Kasumi-1 (cell line): ENCODE measurements at places on chromosomes 3 and 15.

DNA sequence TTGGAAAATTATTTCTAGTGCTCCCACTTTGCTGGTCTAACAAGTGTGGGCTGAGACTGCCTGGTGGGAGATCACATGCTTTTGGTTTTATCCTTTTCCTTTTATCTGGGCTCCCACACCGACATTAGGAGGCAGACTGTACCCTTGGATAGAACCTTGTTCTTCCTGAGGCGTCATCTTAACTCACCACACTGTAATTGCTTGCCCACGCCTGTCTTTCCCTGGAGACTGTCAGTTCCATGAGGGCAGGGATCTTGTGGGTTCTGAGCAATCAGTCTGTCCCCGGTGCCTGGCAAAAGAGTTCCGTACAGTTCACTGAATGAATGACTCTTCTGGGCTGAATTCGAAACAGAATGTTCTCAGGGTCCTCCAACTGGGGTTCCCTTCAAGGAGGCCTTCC lies 124.6 kb upstream of the ABHD17C start:
- DNase-seq = no peak

- no peak for DNase-seq
Observed at GRCh38 chr3:39094851-39095677, 12.4 kb downstream of the GORASP1 start.

GRCh38 chr3:133890037-133890436 lies 5.6 kb downstream of the RAB6B start:
- peak; percentile 70 for DNase-seq

GRCh38 chr3:52820736-52821135 lies 9.7 kb downstream of the ITIH4 start:
- no peak for DNase-seq

GRCh38 chr15:76668900-76669299 lies 236.2 kb downstream of the SCAPER start:
- no peak for DNase-seq

GRCh38 chr3:25532431-25533162 lies 104.5 kb downstream of the RARB start:
- DNase-seq = no peak

- no peak for DNase-seq
Observed at GRCh38 chr3:14260463-14260862, 81.8 kb downstream of the LSM3 start.

DNA sequence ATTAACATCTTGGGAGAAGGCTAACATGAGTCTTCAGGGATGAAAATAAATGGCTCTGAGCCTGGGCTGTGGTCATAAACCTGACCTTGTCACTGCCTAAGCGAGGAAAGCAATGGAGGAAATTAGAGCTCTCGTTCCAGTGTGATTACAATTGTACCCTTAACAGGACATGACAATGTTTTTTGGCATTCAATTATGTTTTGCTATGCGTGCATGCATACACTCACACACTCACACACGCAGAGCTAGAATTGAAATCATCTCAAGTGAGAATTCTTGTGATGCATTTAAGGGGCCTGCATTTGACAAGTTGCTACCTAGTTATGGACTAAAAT lies 24.1 kb downstream of the ZNF80 start:
- no peak for DNase-seq

DNA sequence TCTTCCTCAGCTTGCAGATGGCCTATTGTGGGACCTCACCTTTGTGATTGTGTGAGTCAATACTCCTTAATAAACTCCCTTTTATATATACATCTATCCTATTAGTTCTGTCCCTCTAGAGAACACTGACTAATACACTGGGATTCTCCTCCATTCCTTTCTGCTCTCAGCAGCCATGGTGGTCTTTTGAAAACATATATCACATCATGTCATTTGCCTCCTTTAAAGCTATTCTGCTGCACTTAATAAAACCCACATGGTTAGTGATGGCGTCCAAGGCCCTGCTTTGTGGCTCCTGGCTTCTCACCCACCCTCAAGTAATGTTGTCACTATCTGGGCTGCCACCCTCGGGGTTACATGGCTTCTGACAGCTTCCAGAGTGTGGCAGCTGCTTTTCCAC lies 169.5 kb downstream of the CADPS start:
- DNase-seq = no peak

GRCh38 chr3:159798951-159799350 lies 189.7 kb upstream of the IL12A start:
- DNase-seq = no peak

DNA sequence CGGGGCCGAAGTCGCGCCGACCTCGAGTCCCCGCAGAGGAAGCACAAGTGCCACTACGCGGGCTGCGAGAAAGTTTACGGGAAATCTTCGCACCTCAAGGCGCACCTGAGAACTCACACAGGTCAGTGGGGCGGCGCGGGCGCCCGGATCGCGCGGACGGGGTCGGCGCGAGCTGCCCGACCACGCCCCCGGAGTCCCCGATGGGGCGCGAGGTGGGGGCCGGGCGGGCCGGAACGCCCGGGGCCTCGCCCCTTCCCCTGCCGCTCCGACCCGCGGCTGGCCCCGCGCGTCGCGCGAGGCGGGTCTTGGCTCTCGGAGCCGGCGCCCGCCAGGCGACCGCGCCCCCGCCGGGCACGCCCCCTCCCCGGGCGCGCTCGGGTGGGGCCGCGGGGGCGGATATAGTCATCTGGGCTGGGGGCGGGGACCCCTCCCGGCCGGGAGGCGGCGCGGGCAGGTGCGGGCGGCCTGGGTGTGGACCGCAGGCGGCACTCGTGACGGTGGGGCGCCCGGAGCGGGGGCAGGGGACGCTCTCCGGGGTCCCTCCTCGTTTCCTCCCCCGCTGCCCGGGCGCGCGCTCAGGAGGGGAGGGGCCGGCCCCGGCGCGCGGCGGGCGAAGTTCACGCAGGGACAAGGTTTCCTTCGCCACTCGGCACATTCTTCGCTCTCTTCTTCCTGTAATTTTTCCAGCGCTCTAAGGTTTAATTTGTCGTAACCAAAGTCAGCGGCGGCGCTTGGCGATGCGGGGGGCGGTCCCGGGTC lies 1.2 kb downstream of the KLF13 start:
- DNase-seq = peak; percentile 5

- no peak for DNase-seq
Observed at GRCh38 chr3:20561166-20561565, 375.2 kb upstream of the SGO1 start.

DNA sequence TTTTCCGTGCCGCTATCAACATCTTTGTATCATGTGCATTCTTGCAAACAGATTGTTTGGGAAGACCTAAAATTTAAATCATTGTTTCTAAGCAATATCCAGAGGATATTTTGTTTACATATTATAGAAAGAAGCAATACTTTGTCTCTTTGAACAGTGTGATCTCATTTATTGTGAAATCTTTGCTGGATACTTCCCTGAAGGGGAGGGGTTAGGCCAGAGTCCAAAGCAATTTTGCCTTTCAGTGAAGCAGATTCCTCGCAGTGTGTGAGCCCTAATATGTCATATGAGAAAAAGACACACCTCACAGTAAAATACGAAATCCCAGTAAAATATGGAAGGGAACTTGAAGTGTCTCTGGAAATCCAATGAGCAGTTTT lies 158.7 kb upstream of the SLCO3A1 start:
- no peak for DNase-seq

DNA sequence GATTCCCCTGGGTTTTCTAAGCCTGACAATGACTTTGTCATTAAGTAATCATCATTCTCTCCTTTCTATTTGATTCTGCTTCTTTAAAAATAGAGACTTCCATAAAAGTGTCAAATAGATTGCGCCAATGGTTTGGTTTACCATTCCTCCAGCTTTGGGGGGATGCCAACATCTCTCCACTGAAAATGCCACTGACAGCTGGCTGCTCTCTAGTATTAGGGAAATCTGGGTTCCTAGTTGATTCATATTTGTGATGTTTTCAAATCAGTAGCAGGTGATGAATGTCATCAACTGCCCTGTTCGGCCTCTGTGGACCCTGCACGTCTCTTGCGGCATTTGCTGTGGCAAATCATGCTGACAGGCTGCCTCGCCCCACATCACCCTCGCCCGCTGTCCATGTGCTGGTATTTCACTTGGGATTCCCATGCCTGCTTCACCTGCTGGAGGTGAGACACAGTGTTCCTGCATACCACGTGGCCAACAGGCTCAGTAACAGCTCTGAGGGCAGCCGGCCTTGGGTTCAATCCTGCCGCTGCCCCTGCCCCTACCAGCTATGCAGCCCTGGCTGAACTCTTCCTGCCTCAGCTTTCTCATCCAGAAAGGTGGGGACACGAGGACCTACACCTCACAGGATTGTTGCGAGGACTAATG lies 28.1 kb downstream of the ZXDC start:
- no peak for DNase-seq

DNA sequence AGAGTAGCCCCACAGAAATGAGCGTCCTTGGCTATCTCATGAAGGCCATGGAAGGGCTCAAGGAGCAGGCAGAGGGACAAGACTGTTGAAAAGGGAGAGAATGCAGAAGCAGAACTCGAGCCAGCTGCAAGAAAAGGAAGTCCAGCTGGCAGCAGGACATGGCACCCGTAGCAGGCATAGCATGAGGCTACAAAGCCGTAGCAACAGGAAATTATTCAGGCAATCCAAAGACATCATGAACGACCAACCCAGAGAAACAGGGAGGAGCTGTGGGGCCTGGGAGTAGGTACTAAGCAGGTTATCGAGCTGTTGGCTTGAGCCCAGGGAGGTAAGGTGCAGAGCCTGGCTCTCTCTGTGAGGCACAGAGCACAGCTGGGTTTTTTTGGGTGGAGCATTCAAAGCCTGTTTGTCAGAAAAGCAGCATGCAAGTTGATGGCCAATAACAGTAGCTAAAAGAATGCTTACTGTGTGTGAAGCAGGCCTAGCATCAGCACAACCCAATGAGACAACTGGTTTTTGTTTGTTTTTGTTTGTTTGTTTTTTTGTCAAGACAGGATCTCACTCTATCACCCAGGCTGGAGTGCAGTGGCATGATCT lies 144.0 kb upstream of the SMAD3 start:
- DNase-seq = peak; percentile 86

DNA sequence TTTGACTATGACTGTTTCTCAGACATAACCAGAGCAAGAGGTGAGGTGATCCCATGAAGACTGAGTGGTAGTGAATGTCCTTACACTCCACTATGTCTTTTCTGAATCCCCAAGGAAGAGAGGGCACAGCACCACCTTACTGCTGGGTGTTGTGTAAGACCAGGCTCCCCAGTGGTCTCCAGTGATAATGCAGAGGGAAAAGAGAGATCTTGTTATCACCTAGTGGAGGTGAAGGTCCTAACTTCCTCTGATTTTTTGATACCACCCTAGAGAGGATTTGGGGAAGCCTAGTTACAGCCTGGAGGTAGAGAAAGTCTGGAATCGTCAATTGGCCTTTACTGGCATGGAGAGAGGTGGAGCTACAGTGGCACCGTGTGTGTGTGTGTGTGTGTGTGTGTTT lies 288.0 kb upstream of the BCHE start:
- no peak for DNase-seq

DNA sequence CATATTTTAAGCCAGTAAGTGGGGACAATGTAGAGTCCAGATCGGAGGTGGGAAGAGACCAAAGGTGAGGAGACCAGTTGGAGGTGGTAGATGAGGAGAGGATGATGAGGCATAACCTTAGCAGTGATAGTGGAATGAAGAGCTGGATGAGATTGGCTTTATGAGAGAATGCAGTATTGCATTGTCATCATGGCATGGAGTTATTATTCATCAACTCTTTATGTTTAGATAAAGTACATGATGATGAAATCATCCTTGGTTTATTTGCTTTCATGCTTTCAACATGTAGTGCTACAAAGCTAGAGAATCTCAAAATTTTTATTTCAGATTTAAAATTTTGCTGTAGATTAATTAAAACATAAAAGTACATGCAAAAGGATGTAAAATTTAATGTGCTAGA lies 64.0 kb downstream of the PPM1L start:
- no peak for DNase-seq
